ENCODE measurements at places on chromosomes 2 and 18.

- DNase-seq, result no peak
Observed at GRCh38 chr2:226122041-226122440, 677.6 kb downstream of the IRS1 start.

- DNase-seq, result no peak
Observed at GRCh38 chr2:204049635-204050034, 113.1 kb downstream of the ICOS start.

DNA sequence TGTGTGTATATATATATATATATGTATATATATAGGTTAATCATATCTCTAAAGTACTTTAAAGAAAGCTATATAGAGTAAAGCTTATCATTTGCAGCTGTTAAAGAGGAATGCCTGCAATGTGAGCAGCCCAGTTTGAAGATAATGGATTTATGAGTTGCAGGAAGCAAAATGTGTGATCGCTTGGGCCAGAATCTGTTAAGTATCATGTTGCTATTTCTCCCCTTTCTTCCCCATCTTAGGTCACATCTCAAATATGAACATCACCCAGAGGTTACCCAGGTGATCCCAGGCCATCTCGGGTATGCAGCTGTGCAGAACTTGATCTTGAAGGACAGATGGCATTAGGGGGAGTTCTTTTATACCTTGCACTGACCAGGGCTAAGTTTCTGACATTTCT is 316.5 kb downstream of the MTX2 start:
- no peak for DNase-seq

DNA sequence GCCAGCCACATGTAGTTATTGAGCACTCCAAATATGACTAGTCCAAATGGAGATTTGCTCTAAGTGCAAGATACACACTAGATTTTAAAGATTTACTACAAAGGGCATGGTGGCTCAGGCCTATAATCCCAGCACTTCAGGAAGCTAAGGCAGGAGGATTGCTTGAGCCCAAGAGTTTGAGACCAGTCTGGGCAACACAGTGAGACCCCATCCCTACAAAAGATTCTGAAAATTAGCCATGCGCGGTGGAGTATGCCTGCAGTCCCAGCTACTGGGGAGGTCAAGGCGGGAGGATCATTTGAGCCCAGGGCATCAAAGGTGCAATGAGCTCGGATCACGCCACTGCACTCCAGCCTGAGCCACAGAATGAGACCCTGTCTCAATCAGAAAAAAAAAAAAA is 93.5 kb upstream of the HNRNPA3 start:
- DNase-seq, result no peak

DNA sequence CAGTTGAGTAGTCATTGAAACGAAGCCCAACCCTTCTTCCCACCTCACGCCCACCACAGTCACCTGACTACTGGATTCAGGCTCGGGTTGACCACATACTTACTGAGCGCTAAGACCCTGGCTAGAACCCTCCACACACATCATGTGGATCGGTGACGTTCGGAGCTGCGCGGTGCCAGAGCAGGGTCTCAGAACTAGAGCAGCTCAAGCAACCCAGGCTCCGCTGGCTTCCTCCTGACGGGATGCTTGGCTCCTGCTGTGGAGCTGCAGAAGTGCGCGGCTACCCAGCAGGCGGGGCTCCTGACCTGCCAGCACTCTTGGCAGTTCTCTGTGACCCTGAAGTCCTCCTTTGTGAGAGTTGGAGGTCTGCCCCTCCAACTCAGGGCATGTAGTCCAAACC is 90.6 kb upstream of the MBOAT2 start:
- no peak for DNase-seq

DNA sequence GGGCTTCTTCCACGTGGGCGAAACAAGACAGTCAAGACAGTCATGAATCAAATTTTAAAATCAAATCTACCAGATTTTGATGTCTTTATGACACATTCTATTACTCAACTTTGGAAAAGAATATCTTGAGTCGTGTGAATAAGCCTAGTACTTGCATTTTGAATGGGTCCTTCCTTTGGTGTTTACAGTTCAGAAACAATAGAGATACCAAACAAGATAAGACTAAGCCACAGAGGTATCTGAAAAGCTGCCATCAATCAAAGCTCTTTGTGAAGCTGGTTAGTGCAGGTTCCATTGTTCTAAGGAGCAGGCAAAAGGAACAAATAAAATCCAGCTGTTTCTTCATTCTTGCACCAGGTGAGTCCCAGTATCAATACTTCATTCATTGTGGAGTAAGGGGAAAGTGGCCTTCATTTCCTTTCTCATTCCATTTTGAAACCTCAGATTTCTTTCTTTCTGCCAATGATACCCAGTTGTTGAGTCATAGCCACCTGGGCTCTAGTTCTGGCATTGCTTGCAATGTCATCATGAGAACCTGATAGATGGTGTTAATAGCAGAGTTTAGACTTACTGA is 151.7 kb upstream of the L3MBTL4 start:
- no peak for DNase-seq

DNA sequence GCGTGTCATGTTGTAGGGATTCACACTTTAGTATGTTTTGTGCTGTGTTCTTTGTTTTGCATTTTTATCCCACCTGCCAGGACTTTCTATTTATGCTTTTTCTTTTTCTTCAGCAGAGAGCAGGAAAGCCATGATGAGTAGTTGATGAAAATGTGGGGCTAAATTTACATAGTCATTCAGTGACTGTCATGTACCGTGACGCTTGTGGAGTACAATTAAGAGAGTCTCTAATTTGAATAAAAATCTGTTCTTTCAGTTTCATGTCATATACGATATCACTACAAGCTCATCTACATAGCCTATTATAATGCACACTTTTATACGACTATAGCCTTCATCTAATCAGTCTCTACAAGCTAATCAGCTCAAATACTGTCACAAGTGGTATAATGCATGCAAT is 112.7 kb upstream of the SPATS2L start:
- no peak for DNase-seq

GRCh38 chr2:149732730-149733290 is 145.2 kb upstream of the MMADHC start:
- no peak for DNase-seq

- DNase-seq, result no peak
Observed at GRCh38 chr2:237319887-237320286, 94.1 kb downstream of the COL6A3 start.

DNA sequence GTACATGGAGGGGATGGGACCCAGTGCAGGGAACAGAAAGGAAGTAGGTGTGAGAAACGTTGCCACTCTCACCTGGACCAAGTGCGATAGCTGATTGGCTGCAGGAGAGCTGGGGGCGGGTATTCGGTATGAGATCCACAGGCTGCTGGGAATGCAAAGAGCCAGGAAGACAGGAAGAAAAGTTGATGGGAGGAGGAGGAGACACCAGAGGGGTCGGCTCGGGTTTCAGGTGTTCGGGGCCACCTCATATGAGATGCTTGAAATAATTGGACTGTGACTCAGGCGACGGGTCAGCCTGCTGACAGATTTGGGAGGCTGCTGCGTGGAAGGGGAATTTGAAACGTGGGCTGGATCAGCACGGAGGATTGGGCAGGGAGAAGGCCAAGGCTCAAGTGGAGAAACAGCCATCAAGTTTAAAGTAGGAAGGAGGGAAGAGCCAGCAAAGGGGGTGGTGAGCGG is 65.1 kb downstream of the MRPS9 start:
- no peak for DNase-seq

DNA sequence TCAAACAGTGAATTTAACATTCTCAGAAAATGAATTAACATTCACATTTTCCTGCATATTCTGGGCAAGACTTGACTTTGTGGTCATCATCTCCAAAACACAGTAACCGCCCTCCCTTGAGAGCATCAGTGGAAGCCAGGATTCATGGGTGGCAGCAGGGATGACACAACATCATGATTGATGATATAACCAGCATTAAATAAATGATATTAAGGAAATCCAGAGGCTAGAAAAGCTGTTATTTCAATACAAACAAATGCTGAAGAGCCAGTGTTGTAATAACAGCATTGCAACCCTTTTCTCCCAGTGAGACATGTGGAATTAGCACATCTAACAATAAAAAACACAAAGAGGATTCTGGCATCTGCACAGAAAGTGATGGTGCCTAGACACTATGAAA is 41.1 kb downstream of the CDC42EP3 start:
- DNase-seq, result no peak

GRCh38 chr2:42424033-42424432 is 63.0 kb upstream of the COX7A2L start:
- no peak for DNase-seq
